ENCODE measurements at places on chromosomes 2 and 18. TPM values are rescaled to one million over a fixed set of nuclear protein-coding genes. Genes with fewer than 3 reads are reported as not detected.

The DOK6 gene
- total RNA-seq: 7.0 TPM

The TEKT4 gene
- total RNA-seq: not detected

The CENPO gene
- total RNA-seq: 8.0 TPM

DNA sequence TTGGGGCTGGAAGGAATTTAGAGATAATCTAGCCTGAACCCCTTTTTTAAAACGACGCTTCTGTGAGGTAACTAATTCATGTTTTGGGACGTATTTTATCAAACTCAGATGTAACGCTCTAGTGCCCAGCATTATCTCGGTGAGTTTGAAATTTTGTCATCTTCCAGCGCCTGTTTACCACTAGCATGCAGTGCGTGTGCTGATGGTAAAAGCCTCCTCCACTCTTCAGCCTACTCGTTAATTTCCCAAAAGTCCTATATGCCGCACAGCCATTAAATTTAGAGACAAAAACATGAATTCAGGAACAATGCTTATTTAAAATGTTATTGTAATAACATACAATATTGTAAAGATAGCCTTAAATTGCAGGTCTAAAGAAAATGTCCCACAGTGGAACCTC is 2.8 kb downstream of the ZCCHC2 start:
- DNase-seq: no peak

DNA sequence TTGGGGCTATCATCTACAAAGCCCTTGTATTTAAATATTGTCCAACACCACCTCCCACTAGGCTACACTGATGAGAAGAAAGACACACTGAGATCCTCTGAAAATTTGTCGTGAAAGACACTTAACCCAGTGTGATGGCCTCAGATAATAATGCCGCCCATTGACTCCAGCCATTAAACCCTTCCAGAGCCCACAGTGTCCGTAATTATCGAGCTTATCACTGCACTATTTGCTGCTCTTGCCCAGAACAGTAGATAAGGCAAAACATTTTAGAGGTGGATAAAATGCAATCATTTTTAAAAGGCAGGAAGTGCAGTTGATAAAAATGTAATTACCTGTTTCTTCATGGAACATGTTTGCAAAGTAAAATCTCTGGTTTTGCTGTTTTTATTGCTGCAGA is 121.3 kb upstream of the DDX18 start:
- no peak for DNase-seq

DNA sequence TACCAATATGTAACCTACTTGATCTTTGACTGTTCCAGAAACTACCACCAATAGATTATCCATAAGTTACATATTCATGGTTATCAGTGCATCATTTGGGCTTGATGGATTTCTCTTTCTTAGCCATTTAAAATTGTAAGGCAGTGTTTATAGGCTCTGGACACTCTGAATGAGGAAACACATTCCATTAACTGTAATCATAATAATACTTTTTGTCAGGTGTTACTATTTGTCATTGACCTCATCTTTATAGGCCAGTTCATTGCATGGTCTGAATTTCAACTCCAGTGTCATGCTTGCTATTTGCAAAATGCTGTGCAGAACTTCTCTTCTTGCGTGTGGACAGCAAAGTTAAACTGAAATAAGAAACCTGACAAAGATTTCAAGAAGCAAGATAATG is 1340.2 kb upstream of the ZEB2 start:
- DNase-seq: no peak

DNA sequence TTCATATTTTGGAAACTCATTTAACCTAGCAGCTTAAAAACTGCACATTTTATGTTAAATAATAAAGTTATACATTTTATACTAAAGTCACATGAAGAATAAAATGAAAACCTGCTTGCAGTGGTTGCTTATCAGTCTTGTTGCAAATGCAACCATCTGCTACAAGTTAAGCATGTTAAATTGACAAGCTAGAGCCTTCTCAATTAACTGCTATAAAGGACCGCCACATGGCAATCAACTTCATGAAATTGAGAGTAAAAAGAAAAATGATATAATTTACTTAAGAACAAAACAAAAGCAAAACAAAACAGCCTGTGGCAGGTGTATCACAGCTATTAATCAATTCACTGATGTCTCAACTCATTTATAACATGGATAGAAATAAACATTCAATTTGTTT is 78.7 kb downstream of the RTTN start:
- no peak for DNase-seq
